ENCODE measurements at places on chromosomes 16 and 17.

GRCh38 chr16:79054211-79054984 is 546.1 kb downstream of the MAF start:
- DNase-seq, result no peak

- no peak for DNase-seq
Measured at GRCh38 chr16:58831386-58831785, 97.3 kb upstream of the GOT2 start.

- no peak for DNase-seq
Measured at GRCh38 chr17:11797803-11798202, 199.5 kb downstream of the ZNF18 start.

DNA sequence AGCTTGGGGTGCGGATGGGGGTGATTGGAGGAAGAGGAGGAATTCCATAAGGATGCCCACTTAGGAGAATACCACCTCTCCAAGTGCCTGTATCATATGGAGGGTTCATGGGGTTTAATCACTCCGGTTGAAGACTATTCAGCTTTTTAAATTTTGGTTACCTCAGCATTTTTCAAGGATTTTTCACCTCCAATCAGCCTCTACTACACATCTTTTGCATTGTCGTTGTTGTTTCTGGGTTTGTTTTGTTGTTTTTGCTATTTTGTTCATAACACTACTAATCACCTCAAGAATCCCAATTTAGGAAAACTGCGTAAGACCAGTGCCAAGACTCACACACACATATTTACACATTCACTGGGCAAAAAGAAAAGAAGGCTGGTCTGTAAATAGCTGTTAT is 619.5 kb upstream of the CDH5 start:
- no peak for DNase-seq

GRCh38 chr17:37787055-37787757 is 42.3 kb upstream of the HNF1B start:
- no peak for DNase-seq

- DNase-seq, result no peak
Measured at GRCh38 chr16:85227084-85227945, 115.0 kb upstream of the CIBAR2 start.

All from activated CD4-positive, alpha-beta T cell treated with anti-CD3 and anti-CD28 coated beads for 4 hours (primary cell).